NCI-H146 (cell line): ENCODE measurements at places on chromosomes 12 and 14.

DNA sequence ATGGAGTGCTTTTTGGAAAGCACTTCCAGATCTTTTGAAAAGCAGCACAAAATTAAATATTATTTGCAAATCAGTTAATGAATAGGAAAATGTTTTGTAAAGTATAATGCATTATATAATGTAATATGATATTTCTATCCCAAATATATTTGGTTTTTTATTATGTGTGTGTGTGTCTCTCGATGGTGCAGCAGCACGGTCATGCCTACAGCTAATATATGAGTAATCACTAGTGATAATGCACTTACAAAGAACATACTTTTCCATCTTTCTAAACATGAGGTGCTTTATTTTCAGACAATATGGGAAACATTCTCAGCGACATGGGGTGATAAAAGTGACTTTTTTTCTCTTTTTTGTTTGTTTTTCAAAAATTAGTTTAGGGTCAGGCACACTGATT, 1.3 kb upstream of the EEA1 start:
- no peak for DNase-seq

GRCh38 chr12:80580254-80580653, 127.2 kb upstream of the MYF6 start:
- DNase-seq = no peak

DNA sequence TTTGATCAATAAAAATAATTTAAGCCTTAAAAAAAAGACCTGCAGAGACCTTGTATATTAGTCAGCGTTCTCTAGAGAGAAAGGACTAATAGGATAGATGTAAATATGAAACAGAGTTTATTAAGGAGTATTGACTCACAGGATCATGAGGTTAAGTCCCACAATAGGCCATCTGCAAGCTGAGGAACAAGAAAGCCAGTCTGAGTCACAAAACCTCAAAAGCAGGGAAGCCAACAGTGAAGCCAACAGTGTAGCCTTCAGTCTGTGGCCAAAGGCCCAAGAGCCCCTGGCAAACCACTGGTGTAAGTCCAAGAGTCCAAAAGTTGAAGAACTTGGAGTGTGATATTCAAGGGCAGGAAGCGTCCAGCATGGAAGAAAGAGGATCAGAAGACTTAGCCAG, 66.3 kb downstream of the TBX5 start:
- no peak for DNase-seq

- DNase-seq = no peak
Measured at GRCh38 chr12:42696406-42697149, 107.0 kb upstream of the PRICKLE1 start.

DNA sequence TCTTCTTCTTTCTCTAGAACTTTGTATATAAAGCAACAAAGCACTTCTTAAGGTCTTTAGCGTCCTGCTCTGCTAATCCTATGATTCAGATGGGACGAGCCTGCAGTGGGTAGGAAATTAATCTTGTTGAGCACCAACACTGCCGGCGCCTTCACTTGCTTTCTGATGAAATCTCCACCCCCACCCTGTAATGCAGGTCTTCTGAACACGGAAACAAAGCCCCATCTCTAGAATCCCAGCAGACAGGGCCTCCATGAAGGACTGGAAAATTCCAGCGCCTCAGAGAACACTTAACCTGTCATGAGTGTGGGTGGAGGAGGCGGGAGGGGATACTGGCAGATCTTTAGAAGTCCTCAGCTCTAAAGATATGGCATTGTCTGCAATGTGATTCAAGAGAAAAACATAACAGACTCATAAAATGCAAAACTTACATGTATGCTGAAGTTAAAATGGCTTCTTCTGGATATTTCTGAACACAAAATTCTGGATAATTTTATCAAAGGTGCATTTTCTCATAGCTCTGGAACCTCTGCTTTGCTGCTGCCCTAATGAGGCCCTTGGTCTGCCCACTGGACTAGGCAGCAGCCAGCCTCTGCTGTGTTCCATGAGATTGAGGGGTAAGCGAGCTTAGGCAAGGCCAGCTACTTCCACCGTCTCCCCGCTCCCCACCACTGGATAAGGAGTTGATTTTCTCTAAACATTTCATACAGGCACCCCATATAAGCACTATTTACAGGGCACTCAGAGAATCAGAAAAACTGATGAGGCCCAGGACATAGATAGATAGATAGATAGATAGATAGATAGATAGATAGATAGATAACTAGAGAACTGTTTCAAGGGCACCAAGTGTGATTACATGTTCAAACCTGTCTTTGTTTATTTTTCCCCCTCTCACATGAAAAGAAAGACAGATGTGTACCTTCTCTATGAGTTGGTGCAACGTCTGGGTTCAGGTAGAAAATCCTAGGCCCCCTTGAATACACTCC, 43.1 kb downstream of the ZFP36L1 start:
- DNase-seq = no peak

DNA sequence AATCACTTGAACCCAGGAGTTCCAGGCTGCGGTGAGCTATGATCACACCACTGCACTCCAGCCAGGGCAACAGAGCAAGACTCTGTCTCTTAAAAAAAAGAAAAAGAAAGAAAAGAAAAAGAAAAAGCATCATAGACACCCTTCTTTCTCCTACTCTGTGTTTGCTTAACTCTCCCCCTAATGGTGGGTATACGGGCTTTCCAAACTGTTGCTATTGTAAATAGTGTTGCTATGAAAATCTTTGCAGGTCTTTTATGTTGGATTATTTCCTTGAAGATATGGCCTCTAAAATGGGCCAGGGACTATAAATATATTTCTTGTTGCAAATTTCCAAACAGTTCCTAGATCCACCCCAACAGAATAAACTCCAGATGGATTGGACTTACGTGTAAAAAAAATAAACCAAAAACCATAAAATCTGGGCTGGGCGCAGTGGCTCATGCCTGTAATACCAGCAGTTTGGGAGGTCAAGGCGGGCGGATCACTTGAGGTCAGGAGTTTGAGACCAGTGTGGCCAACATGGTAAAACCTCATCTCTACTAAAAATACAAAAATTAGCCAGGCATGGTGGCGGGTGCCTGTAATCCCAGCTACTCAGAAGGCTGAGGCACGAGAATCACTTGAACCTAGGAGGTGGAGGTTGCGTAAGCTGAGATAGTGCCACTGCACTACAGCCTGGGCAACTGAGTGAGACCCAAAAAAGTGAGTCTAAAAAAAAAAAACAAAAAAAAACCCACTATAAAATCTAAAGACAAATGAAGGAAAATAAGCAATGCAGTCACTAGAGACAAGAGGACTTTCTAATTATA, 25.9 kb downstream of the NFKBIA start:
- no peak for DNase-seq

GRCh38 chr12:111283521-111283920, 85.4 kb downstream of the PHETA1 start:
- DNase-seq = no peak

- DNase-seq = peak; percentile 92
Measured at GRCh38 chr12:89040146-89040964, 311.9 kb downstream of the DUSP6 start.

DNA sequence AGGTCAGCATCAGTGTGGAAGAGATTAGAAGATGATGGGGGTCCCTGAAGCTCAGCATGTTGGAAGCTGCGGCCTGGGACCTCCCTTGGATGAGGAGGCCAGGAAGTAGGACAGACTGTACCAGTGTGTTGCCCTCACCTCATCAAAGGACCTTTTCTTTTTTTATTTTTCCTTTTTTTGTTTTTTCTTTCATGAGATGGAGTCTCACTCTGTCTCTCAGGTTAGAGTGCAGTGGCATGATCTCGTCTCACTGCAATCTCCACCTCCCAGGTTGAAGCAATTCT, 16.4 kb upstream of the FAM222A start:
- no peak for DNase-seq

GRCh38 chr14:22980672-22981089, 1.7 kb downstream of the AJUBA start:
- DNase-seq = no peak

- peak; percentile 24 for DNase-seq
Measured at GRCh38 chr14:104591031-104591430, 11.5 kb downstream of the C14orf180 start.

DNA sequence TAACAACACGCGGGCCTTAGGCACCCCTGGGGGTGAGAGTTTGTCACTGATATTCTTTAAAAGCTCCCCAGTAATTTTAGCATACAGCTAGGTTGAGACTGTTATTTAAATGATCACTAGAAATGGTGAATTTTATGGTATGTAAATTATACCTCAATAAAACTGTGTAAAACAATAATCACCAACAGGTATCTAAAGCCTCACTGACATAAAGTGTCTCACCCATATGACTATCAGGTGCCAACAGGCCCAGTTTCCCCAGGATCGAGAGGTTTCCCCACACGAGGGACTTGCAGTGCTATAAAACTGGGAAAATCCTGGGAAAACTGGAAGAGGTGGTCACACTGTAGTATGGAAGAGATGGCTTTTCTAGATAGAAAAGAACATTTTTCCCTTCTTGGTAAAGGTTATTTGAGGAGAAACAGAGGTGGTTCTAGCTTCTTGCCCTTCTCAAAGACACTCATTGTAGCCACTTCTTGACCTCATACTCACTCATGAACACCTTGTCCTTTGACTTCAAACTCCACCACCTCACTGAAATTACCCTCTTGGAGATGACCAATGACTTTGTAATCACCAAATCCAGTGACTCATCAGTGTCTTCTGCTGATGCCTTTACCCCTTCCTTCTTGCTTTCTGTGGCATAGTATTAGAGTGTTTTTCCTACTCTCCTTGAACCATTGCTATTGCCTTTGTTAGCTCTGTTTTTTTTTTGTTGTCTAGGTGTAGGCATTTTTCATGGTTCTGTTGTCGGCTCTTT, 24.8 kb upstream of the NUBPL start:
- DNase-seq = no peak

DNA sequence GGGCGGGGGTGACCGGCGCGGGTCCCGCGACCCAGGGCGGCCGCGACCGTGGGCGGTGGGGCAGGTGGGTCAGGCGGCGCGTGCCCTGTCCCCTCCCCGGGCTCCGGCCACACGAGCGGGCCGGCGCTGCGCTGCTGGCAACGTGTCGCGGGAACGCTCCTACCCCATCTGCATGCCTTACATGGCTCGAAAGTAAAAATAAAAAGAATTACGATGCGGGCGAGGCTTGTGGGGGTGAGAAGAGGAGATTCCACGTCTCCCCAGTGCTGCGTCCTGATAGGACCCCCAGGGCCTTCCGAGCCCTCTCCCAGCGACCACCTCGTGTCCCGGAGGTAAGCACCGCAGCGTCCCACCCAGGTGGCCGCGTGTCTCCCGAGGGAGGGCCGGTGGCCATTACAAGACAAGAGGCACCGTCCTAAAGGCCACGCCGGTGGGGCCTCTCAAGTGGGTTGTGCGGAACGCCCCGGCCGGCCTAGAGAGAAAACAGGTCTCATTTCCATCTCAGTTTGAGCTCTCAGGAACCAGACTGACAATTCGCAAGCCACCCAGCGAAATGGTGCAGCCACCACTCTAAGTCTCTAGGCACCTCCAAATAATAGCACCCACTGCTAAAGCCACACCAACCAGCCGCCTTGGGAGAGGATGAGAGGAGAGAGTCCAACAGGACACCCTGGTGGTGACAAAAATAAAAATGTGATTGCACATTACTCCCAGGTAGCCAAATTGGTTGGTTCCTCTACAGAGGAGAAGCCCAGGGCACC, 612 bp upstream of the FOXN3 start:
- DNase-seq = peak; percentile 63

GRCh38 chr12:124509676-124510300, 57.6 kb downstream of the NCOR2 start:
- DNase-seq = no peak

DNA sequence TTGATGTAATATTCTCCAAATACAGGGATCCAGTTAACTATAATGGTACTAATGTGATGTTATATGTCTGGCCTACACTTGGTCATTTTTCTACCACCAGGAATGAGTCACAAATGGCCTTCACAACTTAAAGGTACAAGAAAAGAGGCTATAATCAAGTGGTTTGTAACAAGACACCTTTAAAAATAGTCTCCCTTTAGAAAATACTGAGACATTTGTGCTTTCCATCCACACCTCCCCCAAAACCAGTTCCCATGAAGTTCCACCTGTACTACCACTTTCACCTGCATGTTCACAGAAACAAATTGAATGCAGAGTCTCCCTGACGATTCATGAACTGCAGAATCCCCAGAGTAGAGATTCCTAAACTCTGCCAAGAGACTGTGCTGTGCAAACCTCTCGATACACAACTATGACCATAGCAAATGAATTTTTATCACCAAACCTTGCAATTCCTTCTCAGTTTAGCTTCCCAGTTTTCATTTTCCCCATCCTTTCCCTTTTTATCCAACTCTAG, 6.0 kb downstream of the BTG1 start:
- peak; percentile 15 for DNase-seq

DNA sequence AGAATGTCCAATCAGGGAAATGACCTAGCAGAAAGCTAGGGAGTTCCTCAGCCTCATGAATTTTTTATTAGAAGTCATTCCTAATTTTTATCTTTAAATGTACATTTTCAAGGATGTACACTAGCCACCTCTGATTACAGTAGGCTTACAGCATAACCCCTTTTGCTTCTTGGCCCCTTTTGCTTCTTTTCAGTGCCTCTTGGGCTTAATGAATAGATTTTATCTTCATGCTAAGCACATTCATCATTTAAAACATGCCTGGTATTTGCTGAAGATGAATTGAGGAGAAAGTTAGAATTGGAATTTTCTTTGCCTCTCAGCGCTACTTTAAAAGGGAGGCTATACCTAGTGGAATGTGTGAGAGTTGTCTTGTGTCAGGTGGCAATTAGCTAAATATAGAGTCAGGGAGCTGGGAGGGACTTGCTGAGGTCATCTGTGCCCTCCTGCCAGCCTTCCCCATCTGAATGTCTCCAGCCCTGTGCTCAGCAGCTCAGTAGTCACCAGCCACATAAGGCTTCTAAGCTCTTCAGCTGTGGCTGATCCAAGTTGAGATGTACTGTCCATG, 132.1 kb downstream of the SAMD4A start:
- DNase-seq = no peak

DNA sequence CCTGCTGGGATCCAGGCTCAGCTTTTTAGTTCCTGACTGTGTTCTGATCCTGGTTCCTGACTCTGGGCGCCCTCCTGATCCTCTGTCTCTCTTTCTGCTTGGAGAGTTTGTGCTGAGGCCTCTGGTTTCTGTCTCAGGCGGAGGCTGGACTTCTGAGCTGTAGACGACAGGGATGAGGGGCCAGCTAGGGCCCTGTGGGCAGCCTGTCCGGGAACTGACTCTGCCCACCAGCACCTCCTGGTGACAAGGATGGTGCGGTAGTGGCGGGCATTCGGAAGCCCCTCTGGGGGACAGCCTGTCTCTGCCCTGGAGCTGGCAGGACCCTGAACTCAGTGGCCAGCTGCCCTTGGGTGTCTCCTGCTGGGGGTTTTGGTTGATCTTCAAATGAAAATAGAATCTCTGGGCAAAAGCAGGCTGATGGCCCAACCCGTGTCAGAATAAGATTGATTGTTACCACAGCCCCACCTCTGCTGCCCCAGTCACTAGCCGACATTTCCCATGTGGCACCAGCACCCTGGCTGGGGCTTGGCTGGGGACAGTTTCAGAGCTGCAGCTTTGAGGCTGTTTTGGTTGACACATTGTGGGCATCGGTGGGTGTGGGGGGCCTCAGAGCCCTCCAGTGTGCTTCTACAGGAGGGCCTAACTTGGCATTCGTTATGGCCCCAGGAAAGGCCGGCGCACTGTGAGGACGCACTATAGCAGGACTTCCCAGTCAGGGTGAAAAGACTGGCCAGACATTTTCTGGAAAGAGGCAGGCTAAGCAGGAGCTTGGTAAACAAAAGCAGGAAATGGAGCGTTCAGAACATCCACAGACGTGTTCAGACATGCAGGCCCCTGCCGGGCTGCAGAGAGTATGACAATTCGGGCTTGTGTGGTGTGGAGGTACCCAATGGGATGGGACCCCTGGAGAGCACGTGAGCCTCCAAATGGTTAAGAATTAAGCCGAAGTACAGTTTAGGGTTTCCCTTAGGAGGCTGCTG, 16.2 kb downstream of the KRT80 start:
- DNase-seq = peak; percentile 91

GRCh38 chr12:27282754-27283153, 38.7 kb downstream of the STK38L start:
- no peak for DNase-seq
